Muscle of back (tissue), 13 donors: ENCODE measurements at places on chromosomes 7 and 10. TPM values are rescaled to one million over a fixed set of nuclear protein-coding genes. Genes with fewer than 3 reads are reported as not detected.

Gene AGMO
- polyA plus RNA-seq: 0.22 TPM

Gene ADAMTS14
- 15.5 TPM for polyA plus RNA-seq

Gene IMMP2L
- polyA plus RNA-seq: 15.5 TPM

Gene PRSS58
- polyA plus RNA-seq: not detected

Gene AMZ1
- polyA plus RNA-seq: 0.11 TPM

Gene C10orf67
- 0.17 TPM for polyA plus RNA-seq

Gene AGAP4
- polyA plus RNA-seq: 13.0 TPM

Gene LHFPL3
- 0.08 TPM for polyA plus RNA-seq

Gene CYP2E1
- 0.45 TPM for polyA plus RNA-seq

Gene HEPACAM2
- polyA plus RNA-seq: not detected

Gene PNLIPRP2
- not detected for polyA plus RNA-seq

GRCh38 chr10:30185341-30185740 lies 126.0 kb upstream of the JCAD start:
- no peak for DNase-seq

- DNase-seq: no peak
Measured at GRCh38 chr7:22860784-22861482, 38.3 kb upstream of the TOMM7 start.

DNA sequence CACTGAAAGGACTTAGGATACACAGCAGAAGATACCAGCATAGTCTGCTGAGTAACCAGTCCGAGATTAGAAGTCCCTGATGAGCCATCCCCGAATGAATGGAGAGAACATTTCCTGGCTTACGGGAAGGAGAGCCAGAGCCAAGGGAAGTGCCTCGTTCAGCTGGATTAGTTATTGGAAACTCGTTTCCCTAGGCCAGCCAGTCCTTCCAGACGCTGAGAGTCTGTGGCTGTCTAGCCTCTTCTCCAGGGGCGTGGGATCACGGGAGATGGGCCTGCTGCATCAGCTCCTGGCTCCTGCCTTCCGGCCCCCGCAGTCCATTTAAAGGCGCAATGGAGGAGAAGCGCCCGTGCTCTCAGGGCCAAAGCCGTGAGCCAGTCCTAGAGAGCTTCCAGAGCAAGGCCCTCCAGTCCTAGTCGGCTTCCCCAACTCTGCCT lies 712.8 kb downstream of the PARD3 start:
- peak; percentile 82 for DNase-seq

DNA sequence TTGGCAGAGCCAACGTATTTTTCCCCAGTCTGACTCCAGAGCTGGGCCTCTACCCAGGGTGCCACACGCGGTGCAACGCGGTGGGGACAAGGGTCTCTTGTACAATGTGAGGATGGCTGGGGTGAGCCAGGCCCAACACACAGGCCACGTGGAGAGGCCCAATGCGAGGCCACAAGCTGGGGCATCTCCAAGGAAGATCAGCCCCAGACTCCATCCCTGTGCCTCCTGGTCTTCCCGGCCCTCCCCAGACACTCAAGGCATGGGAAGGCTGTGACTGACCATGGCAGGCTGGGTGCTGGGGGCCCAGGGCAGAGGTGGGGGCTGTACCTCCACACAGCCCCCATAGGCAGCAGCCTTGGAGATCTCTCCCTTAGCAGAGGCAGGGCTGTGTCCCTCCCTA lies 135.3 kb upstream of the FAM20C start:
- no peak for DNase-seq

DNA sequence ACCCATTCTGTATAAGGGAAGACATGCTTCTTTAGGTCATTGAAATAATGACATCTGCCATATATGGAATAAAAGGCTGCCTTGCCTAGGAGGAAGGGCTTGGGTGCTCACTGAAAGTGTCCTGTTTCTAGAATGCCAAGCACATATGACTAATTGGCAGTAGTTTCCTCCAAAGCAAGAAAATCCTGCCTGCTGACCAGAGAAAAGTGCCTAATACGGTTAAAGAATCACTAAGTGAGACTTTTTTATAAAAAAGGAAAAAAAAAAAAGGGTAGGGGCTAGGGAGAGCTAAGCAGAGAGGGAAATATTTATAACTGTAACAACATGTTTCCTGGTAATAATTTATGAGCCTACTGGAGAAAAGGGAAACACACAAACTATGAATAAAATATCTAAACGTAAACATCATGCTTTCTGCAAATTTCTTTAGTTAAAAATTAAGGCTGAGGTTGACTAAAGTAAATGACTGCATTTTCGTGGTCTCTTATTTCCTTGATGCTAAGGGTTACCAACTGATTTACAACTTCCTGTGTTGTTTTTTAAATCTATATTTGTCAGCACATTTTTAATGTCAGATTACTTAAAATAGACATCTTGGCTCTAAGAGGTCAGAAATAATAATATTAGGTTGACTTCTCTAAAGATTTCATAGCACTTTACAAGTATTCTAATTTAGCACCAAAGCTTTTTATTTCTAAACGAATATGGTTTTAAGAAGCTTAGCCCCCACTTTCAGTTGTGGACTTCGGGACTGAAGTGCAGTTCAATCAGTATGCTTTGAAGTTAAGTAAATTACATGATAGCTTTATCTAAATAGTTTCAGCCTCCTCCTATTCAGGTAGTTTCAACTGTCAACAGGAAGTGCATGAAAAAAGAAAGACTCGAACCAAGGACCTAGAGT lies 89.6 kb downstream of the CABCOCO1 start:
- DNase-seq: no peak

- peak; percentile 81 for DNase-seq
Measured at GRCh38 chr10:16891375-16892313, 74.4 kb upstream of the RSU1 start.

- DNase-seq: no peak
Measured at GRCh38 chr7:101111261-101111660, 15.6 kb upstream of the SERPINE1 start.

GRCh38 chr10:119199231-119199992 lies 8.0 kb upstream of the GRK5 start:
- DNase-seq: peak; percentile 88

- no peak for DNase-seq
Measured at GRCh38 chr10:22630234-22631174, 83.9 kb downstream of the PIP4K2A start.

GRCh38 chr10:8338177-8338766 lies 283.8 kb downstream of the GATA3 start:
- no peak for DNase-seq

GRCh38 chr7:70131817-70132216 lies 533.5 kb downstream of the AUTS2 start:
- DNase-seq: no peak

GRCh38 chr7:1810521-1810920 lies 140.4 kb downstream of the ELFN1 start:
- no peak for DNase-seq

GRCh38 chr10:79437111-79437814 lies 8.2 kb downstream of the ZCCHC24 start:
- no peak for DNase-seq

DNA sequence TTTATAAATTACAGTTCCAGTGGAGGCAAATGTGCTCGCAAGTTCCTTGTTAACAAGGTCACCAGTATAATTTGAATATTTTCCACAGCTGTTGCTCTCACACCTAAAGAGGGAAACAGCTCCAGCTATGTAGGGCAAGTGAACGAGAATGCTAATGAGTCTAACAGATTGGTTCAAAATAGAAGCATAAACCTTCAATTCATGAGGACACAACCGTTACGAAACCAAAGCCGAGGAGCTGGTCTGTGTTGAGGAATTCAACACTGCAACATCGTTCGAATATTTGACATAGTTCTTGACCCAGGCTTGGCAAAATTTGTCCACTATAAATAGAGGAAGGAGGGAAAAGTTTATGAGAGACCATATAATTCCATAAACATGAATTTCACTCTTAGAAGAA lies 161.3 kb downstream of the KLF6 start:
- peak; percentile 40 for DNase-seq

DNA sequence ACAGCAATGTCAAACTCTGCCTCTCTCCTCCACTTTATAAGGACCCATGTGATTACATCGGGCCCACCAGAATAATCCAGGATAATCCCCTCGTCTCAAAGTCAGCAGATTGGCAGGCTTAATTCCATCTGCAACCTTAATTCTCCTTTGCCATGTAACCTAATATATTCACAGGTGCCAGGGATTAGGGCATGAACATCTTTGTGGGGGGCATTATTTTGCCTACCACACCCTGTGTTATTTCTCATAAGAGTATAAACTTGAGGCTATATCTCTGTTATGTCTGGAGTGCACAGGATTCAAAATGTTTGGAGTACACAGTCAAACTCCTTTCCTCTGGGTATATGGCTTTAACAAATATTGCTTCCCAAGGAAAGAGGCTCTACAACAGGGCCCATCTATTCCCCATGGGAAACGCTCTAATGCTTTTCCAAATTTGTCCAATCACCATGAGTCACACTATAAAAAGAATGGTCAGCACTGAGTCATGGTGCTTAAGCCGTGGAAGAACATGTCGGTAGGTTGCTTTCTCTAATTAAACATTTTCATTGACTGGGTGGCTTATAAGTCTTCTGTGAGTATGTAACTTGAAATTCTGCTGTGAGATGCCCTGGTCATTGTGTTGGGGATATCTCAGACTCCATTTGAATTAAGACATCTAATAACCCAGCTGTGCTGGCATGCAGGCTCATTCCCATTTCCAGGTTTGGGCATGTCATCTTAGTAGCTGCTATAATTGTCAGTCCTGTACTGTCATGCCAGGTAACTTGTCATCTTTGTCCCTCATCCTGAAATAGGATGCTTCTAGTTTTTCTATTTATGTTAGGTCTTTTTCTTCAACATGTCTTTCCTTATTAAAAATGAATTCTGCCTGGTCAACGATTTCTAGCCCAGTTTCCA lies 11.5 kb upstream of the AKR1B10 start:
- no peak for DNase-seq

GRCh38 chr10:54124209-54124885 lies 676.7 kb downstream of the PCDH15 start:
- no peak for DNase-seq

GRCh38 chr10:100655326-100655759 lies 90.0 kb upstream of the PAX2 start:
- no peak for DNase-seq

DNA sequence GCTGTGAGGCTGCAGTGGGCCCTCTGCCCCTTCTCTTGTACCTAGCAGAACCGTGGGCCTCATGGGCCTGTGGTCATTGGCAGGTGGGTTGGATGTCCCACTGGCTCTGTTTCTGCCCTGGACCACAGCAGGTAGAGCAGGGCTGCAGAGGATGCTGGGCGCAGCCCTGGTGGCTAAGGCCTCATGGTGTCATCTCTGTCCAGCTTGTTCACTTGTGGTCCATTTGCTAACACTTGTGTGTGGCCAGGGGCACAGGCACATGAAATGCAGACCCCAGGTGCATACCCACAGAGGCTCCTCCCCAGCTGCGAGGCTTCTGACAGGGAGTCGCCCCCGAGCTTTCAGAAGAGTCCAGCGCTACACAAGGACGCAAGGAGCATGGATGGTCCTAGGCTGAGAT lies 22.4 kb upstream of the TBRG4 start:
- no peak for DNase-seq

- DNase-seq: no peak
Measured at GRCh38 chr10:72276013-72276387, 2.3 kb downstream of the DDIT4 start.

DNA sequence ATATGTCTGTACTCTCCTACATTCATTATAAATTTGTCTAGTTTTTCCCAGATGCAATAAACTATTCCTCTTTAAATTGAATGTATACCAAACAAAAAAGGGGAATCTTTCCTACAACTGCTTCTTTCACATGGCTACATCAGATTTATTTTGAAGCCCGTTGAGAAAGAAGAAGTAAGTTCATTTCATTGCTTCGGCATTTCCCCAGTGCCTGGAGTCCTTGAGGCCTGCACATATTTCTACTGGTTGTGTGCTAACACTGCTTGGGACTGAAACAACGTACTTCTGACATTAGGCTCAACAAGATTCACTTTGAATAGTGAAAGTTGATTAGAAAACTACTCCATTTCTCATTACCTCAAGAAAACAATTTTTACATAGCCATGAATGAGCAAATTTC lies 201.7 kb downstream of the PHF14 start:
- no peak for DNase-seq

DNA sequence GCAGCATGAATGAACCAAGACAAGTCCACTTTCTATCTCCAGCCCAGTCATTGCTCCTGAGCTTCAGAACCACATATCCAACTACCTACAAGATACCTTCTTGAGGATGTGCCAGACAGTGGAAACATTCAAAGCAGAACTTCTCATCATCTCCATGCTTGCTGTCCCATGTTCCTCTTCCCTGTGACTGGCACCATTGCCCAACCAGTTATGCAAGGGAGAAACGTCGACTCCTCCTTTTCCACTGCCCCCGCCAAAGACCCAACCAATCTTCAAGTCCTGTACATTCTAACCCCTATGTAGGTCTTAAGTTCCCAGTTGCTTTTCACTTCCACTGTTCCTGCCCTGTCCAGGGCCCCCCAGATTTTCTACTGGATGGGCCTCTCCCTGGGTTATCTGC lies 225.7 kb downstream of the RPS24 start:
- DNase-seq: no peak

DNA sequence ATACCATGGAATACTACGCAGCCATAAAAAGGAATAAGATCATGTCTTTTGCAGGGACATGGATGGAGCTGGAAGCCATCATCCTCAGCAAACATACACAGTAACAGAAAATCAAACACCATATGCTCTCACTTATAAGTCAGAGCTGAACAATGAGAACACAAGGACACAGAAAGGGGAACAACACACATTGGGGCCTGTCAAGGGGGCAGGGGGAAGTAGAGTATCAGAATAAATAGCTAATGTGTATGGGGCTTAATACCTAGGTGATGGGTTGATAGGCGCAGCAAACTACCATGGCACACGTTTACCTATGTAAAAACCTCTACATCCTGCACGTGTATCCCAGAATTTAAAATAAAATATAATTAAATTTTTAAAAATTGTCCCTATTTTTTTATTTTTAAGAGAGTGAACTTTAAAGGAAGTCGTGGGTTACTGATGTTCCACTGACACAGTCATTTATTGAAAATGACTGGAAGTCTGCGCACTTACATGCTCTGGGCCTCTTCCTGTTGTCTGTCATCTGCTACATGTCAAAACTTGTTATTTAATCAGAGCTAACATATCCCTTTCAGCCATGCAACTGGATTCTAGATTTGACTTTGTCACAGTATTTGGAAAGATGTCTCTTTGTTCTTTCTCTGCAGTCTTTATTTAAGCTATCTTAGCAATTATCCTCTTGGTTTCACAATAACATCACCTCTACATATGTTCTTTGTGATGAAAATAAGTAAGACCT lies 73.7 kb upstream of the ABCB5 start:
- no peak for DNase-seq
